Ureter (tissue), 1 donor: ENCODE measurements at places on chromosomes 13 and 19. TPM values are rescaled to one million over a fixed set of nuclear protein-coding genes. Genes with fewer than 3 reads are reported as not detected.

GRCh38 chr13:46288570-46289259, 77.0 kb downstream of the LRRC63 start:
- DNase-seq = no peak

GRCh38 chr19:18650021-18650390, 13.2 kb downstream of the KLHL26 start:
- peak; percentile 70 for DNase-seq

- DNase-seq = no peak
Measured at GRCh38 chr13:101757446-101758039, 305.1 kb downstream of the ITGBL1 start.

GRCh38 chr13:32164622-32165268, 133.2 kb downstream of the FRY start:
- DNase-seq = no peak

Gene ATF5
- 35.5 TPM for total RNA-seq

Gene SHANK1
- 0.29 TPM for total RNA-seq

DNA sequence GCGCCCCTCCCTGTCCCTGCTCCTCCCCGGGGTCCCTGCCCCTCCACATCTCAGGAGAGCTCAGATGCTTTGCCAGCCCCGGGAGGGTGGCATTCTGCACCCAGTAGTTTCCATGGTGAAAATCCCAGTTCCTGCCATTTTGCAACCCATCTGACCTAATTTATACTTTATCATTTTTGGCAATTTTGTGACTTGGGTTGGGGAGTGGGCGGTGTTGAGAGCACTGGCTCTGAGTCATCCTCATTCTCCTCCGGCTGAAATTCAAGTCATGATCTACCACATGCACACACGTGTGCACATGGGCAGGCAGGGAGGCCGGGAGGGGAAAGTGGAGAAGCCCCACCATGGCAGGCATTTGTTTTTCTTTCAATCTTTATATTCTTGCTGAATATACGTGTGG, 208.6 kb downstream of the URI1 start:
- DNase-seq = no peak

Gene PIP5K1C
- 58.1 TPM for total RNA-seq

- DNase-seq = no peak
Measured at GRCh38 chr13:114130837-114131582, 1.4 kb downstream of the RASA3 start.
